ENCODE measurements at places on chromosomes 2 and 18.

GRCh38 chr2:6602471-6602870 lies 263.2 kb downstream of the CMPK2 start:
- DNase-seq = no peak

- no peak for DNase-seq
These were observed 103.4 kb downstream of the WDPCP start for GRCh38 chr2:63484901-63485300.

GRCh38 chr18:73087282-73087977 lies 219.6 kb upstream of the NETO1 start:
- no peak for DNase-seq

GRCh38 chr2:165876712-165877111 lies 76.9 kb downstream of the TTC21B start:
- DNase-seq = no peak

- DNase-seq = no peak
These were observed 24.4 kb downstream of the PUM2 start for GRCh38 chr2:20326163-20326780.

DNA sequence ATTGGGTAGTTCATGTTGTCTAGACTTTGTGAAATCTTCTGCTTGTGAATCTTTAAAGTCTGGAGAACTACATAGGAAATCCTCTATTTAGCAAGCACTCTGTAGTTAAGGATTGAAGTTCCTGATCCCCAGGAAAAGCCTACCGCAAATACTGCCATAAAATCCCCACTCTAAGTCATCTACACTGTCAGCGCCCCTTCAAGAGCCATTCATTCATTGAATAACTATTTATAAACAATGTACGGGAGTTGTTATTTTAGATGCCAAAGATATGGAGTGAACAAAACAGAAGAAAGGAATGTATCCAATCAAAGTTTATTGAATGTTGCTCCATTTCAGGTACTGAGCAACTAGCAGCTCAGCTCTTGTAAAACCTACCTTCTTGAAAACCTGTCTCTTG lies 36.5 kb upstream of the SLC39A10 start:
- no peak for DNase-seq

GRCh38 chr2:215811003-215811402 lies 202.3 kb downstream of the MREG start:
- DNase-seq = no peak

- no peak for DNase-seq
These were observed 42.2 kb downstream of the TTC32 start for GRCh38 chr2:19859565-19859964.

GRCh38 chr18:40313030-40313642 lies 1641.9 kb upstream of the PIK3C3 start:
- no peak for DNase-seq

DNA sequence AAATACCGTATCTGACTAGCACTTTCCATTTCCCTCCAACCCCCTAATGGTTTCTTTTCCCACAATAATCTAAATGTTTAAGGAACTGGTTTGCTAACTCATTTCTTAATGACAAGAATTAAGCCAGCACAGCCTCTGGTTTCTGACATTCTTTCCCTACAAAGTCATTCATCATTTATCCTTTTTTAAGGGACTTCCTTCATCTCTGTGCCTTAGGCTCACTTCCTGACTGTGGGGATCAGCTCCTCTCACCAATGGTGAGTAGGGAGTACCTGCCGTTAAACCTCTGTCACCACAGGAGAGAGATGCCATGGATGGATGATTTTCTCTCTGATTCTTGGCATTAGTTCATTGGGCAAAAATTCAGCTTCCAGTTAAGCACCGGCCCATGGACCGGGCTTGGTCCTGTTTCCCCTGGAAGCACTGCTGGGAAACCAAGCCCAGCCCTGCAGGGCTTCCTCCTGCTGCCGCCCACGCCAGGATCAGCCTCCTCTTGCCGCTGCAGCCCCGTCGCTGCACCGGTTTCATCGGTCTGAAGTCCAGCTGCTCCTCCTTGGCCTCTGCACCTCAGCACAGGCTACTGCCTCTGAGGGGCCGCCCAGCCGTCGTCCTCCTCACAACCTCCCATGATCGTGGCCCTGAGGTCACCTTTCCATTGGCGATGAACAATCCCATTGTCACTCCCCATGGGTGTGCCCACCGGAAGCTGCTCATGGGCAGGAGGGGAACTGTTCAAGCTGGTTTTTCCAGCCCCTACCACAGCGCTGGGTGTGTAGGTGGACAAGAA lies 64.0 kb upstream of the ZNF516 start:
- no peak for DNase-seq

GRCh38 chr2:196500686-196501431 lies 138.7 kb upstream of the CCDC150 start:
- DNase-seq = no peak

DNA sequence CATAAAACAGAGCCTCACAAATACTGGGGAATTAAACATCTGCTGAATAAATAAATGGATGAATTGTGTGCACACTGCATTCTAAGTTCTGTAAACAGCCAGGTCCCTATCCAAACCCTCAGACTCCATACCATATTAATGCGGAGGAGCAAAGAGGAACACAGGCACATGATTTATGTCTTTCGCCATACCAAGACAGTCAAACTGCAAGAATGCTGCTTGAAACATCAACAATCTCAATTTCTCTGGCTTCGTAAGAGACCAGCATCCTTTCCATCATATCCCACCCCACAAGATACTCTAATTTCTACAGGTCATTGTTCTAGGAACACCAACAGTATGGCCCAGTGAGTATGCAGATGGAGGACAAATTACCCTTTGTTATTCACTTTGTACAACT lies 15.0 kb downstream of the KANSL3 start:
- DNase-seq = no peak

GRCh38 chr2:71951718-71952404 lies 195.8 kb downstream of the CYP26B1 start:
- DNase-seq = peak; percentile 57

GRCh38 chr2:203471323-203471722 lies 63.8 kb downstream of the RAPH1 start:
- no peak for DNase-seq

GRCh38 chr2:169734169-169734847 lies 676 bp downstream of the KLHL23 start:
- DNase-seq = no peak

DNA sequence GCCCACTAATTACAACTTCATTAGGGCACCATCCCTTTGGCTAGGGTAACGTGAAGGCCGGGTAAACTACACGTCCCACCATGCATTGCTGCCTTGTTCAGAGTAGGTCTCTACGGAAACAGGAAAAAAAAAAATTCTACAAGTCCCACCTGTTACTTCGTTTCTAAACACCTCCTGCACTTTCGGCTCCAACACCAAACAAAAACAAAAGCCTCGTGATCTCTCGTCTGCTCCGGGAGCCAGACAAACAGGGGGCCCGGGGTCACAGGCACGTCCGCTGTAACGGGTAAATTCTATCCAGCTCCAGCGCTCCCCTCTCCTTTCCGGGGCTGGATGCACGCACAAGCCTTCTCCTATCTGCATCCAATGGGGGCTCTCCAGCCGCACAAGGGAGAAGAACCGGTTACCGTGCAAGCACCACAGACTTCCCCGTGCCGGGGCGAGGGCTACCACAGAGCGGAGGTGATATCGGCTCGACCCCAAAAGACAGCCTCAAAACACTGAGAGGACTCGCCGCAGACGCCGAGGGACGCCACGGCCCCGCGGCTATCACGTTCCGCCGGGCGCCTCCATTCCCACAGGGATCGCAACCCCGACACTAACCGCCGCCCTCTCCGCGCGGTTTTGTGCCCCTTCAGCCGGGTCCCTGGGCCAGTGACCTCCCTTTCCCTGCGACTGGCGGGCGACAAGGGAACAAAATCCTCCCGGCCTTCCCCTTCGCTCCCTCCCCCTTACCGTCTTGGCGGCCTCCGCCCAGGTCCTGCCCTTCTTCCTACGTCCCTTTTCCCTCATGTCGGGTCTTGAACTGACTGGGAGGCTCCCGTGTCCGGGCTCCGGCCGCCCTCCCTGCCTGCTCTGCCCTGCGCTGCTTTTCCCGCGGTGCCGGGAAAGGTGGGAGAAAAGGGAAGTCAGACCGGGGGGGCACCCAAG lies 591 bp downstream of the ASXL2 start:
- DNase-seq = no peak

GRCh38 chr18:24825397-24825796 lies 365.0 kb downstream of the HRH4 start:
- DNase-seq = no peak

- DNase-seq = no peak
These were observed 128.2 kb upstream of the DLX2 start for GRCh38 chr2:172230889-172231401.

- DNase-seq = no peak
These were observed 15.0 kb upstream of the POLI start for GRCh38 chr18:54254265-54254758.

DNA sequence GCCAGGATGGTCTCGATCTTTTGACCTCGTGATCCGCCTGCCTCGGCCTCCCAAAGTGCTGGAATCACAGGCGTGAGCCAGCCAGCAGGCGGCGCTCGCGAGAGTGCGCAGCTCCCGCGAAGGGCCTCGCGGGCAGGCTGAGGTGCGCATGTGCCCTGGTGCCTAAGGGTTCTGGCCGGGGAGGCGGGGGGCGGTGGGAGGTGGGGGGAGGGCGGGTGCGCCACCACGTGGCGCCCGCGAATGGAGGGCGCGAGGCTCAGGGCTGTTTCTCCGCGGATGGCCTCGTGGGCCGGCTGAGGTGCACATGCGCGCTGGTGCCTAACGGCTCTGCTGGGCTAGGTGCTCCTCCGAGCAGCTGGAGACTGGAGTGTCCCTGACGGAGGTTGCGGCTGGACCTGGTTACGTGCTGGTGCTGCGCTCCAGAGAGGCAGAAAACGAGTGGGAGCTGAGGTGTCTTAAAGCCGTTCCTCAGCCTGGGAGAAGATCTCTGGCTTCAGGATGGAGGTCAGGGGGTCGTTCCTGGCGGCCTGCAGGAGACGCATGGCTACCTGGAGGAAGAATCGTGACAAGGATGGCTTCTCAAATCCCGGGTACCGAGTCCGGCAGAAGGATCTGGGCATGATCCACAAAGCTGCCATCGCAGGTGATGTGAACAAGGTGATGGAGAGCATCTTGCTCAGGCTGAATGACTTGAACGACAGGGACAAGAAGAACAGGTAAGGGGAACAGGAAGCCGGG lies at the start of gene ANKRD62:
ANKRD62 (plus strand) TSS at position 324 of the 738 bp plus-strand sequence; CDS start at position 499, 175 bp downstream.
- DNase-seq = no peak

- DNase-seq = no peak
These were observed 198.9 kb downstream of the BCL2 start for GRCh38 chr18:63120620-63121019.

GRCh38 chr2:229133155-229133772 lies 137.8 kb downstream of the PID1 start:
- no peak for DNase-seq

DNA sequence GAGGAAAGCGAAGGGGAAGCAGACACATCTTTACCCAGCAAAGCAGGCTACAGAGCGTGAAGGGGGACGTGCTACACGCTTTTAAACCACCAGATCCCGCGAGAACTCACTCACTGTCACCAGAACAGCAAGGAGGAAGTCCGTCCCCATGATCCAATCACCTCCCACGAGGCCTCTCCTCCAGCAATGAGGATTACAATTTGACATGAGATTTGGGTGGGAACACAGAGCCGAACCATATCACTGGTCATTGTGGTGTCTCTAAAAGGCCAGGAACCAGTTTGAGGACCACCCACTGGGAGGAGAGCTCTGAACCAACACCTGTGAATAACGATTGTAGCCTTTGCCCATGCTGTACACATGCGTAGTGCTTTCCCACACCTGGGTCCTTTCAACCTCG lies 116.6 kb upstream of the FAM136A start:
- DNase-seq = no peak

- no peak for DNase-seq
These were observed 34.3 kb upstream of the ITM2C start for GRCh38 chr2:230830428-230830827.

DNA sequence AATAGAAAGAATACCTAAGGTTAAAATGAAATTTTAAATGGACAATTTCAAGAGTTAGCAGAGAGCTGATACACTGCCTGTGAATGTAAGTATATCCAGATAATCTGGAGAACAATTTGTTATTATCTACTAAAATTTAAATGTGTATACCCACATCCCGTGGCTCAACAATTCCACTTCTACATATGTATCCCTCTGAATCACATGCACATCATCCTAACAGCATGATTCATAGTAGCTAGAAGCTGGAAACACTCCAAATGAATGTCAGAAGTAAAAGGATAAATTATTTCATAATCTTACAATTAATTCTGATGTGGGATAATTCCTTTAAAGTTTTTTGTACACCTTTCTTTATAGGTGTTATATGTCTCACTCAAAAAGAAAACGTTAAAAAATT lies 87.9 kb downstream of the CNTNAP5 start:
- DNase-seq = no peak

DNA sequence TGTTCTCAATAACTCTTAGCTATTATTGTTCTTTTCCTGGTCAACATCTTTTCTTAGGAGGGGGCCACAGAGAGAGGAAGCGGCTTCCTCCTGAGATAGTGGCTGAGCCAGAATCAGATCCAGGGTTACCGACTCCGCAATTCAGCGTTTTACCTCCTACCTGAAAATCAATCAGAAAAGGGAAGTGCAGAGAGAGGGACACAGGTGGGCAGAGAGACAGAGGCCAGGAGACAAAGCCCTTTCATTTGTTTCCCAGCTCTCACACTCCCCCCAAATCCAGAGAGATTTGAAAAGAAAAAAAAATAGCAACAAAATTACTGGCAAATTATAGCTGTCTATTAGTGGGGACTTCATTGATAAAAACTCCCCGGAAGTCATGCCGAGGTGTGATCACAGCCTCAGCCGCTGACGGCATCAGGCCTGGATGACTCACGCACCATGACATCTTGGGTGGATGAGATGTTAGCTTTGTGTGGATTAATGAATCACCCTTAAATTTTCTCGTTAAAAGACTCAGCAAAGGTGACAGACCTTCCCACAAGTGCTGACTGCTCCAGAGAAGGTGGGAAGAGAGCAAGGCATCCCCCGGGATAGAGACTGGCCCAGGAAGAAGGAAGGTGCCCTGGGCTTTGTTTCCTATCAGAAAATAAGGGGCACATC lies 120.7 kb downstream of the LOXHD1 start:
- DNase-seq = no peak

DNA sequence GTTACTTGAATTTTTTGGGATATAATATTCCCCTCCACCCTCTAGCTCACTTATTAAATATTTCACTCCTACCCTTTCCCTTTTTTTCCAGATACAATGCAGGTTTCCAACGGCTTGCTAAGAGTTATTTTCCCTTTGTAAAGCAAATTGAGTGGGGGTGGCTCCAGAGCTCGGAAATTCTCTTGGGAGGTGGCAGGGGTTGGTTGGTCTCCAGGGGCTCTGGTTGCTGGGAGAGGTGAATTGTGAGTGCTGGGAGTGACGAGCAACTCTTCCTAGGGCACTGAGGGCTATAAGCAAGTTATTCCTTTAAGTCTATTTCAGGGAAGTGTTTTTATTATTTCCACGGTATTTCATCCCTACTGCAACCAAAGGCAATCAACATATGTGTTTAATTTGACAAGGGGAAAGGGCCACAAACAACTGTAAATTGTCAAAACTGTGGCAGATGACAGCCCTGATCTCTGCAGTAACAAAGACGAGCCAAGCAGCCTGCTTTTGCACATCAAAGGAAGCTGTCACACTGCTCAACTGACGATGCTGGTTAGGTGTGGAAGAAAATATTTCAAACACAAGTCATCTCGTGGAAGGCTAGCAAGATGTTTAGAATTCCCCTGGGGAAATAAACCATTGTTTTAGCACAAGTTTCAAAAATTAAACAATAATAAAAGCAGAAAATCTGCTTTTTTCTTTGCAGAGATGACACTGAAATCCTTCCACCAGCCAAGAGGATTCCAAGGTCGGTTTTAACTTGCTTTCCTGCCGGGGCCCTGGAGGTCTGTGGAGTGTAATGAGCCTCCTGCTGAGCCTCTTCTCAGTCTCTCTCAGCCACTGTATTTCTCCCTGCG lies 34.8 kb upstream of the ASXL2 start:
- no peak for DNase-seq
